ENCODE measurements at places on chromosomes 1 and 21.

GRCh38 chr1:201850053-201850397, 21.1 kb downstream of the IPO9 start:
- H3K4me3 ChIP-seq = no peak overlapping the region
- H3K4me1 ChIP-seq = peaks cover 13% of the 10 kb centered on the region
- no peak for DNase-seq
- H3K36me3 ChIP-seq = peaks cover 70% of the 10 kb centered on the region

DNA sequence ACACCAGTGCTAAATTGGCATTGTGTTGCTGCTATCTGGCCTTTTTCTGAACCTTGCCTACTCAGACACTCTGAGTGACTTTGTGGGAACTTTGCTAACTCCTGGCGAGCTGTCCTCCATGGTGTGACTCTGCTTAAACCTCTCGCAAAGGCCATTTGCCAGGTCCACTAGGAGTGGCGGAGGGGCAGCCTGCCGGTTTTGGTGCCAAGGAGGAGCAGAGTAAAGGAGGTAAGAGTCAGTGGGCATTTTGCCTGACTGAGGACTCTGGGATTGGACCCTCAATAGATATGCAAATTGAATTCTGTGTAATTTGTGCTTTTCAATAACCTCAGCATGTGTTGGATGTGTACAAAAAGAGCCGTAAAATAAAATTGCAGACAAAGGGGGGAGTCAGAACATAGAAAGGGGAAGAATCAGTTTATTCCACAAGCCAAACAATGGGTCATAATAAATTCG, 386.6 kb upstream of the NFIA start:
- DNase-seq = no peak
- no peaks in the 10 kb centered on the region for H3K36me3 ChIP-seq
- no peaks in the 10 kb centered on the region for H3K4me1 ChIP-seq
- H3K4me3 ChIP-seq = no peak overlapping the region
- H3K27me3 ChIP-seq = no peaks in the 10 kb centered on the region

GRCh38 chr1:204398197-204399125, 13.2 kb downstream of the PPP1R15B start:
- H3K27ac ChIP-seq = peak overlapping the region; percentile 48
- peak; percentile 76 for DNase-seq
- peaks cover 69% of the 10 kb centered on the region for H3K36me3 ChIP-seq
- H3K4me1 ChIP-seq = peaks cover 6% of the 10 kb centered on the region
- no peaks in the 10 kb centered on the region for H3K27me3 ChIP-seq

GRCh38 chr1:150559656-150560010, 10.4 kb downstream of the ADAMTSL4 start:
- H3K27me3 ChIP-seq = no peaks in the 10 kb centered on the region
- no peaks in the 10 kb centered on the region for H3K36me3 ChIP-seq
- H3K4me3 ChIP-seq = peak overlapping the region; percentile 50
- peak overlapping the region; percentile 100 for H3K27ac ChIP-seq
- peaks cover 40% of the 10 kb centered on the region for H3K4me1 ChIP-seq
- DNase-seq = no peak

GRCh38 chr1:59057211-59057694, 239.6 kb upstream of the FGGY start:
- H3K4me3 ChIP-seq = no peak overlapping the region
- DNase-seq = peak; percentile 76
- peaks cover 9% of the 10 kb centered on the region for H3K4me1 ChIP-seq

DNA sequence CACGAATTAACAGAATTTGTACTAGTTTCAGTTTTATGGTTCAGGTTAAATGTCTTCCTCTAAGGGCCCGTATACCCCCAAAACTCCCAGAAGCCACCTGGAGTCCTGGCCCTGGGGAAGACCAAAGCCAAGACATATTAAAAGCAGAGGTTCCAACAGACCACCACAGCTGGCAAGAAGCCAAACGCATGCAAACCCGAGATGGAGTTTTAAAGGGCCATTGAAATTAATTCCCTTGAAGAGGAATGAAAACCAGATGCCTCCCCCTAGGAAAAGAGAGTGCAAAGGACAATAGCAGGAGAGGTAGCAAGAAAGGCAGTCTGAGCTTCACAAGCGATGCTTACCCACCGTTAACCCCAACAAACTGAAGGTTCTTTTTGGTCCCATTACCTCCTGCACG, 48.1 kb downstream of the KANK4 start:
- H3K4me1 ChIP-seq = peaks cover 10% of the 10 kb centered on the region
- H3K36me3 ChIP-seq = no peaks in the 10 kb centered on the region
- no peak overlapping the region for H3K4me3 ChIP-seq
- H3K27ac ChIP-seq = no peak overlapping the region
- no peaks in the 10 kb centered on the region for H3K27me3 ChIP-seq
- DNase-seq = no peak

DNA sequence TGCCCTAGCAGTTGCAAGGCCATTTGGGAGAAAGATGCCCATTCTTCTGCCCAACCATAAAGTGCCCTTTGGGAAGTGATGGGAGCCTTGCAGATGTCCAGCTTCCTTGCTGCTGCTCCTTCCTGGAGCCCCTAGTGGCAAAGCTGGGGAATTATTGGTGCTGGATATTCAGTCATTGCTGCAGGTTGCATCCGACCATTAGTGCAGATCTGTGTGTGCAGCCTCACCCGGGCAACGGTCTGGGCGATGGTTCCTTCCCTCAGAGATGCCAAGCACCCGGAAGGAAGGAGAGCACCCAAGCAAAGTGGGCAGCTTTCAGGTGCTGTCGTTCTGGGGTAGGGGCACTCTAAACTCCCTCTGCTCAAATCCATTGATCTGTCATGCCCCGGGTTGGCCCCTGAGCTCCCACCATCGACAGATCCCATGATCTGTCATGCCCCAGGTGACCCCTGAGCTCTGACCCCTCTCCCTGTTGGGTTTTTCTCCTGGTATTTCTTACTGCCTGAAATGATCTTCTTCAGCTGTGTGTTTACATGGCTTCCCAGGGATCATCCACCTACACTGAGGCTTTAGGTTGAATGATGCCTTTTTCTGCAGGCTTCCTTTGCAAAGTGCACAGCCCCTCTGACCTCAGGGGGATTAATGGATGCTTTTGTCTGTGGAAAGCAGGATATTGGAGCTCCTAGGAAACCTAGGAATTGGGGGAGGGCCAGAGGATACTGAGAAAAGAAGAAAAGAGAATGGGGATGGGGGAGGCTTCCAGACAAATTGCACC, 467.5 kb downstream of the PTPRU start:
- no peak for DNase-seq
- no peak overlapping the region for H3K4me3 ChIP-seq
- peaks cover 39% of the 10 kb centered on the region for H3K27me3 ChIP-seq
- H3K4me1 ChIP-seq = peaks cover 7% of the 10 kb centered on the region

DNA sequence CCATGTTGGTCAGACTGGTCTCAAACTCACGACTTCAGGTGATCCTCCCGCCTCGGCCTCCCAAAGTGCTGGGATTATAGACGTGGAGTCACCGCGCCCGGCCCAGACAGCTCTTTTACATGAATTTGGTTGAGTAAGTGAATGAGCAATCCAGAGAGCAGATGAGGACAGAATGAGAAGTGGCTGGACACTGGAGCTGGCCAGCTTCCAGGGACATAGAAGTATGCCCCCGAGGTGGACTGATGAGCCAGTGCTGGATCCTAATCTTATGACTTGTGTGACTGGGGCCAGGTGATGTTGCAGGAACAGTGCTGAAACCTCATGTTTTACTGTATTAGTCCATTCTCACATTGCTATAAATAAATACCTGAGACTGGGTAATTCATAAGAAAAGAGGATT, 35.9 kb upstream of the KANK4 start:
- H3K36me3 ChIP-seq = no peaks in the 10 kb centered on the region
- H3K27me3 ChIP-seq = no peaks in the 10 kb centered on the region
- H3K4me1 ChIP-seq = no peaks in the 10 kb centered on the region
- DNase-seq = no peak

GRCh38 chr1:232378266-232379062, 251.5 kb downstream of the SIPA1L2 start:
- no peak overlapping the region for H3K4me3 ChIP-seq
- no peaks in the 10 kb centered on the region for H3K36me3 ChIP-seq
- no peak for DNase-seq
- no peaks in the 10 kb centered on the region for H3K27me3 ChIP-seq
- H3K27ac ChIP-seq = no peak overlapping the region

GRCh38 chr1:152884966-152885624, 7.0 kb downstream of the SMCP start:
- no peaks in the 10 kb centered on the region for H3K36me3 ChIP-seq
- DNase-seq = no peak
- no peaks in the 10 kb centered on the region for H3K4me1 ChIP-seq
- no peaks in the 10 kb centered on the region for H3K27me3 ChIP-seq
- H3K27ac ChIP-seq = no peak overlapping the region
- no peak overlapping the region for H3K4me3 ChIP-seq

DNA sequence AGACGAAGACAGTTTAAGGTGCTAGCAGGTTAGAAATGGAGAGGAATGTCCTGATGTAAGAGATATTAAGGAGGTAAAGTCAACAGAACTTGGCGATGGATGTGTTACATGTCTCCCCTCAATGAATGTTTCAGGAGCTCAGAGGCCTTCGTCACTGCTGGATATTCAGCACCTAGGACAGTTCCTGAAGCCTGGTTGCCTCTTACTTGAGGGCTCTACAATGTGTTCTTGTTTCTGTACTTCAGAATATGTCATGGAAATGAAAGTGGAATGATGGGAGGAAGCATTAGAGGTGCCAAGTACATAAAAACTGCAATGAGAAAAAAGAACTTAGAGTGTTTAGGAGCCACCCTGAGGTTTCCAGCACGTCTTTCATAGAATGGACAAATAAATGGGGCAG, 17.7 kb downstream of the TNR start:
- H3K4me3 ChIP-seq = no peak overlapping the region
- no peaks in the 10 kb centered on the region for H3K36me3 ChIP-seq
- no peak for DNase-seq
- H3K4me1 ChIP-seq = no peaks in the 10 kb centered on the region
- no peaks in the 10 kb centered on the region for H3K27me3 ChIP-seq

GRCh38 chr1:65508051-65508450, 87.6 kb downstream of the LEPR start:
- no peak overlapping the region for H3K27ac ChIP-seq
- H3K4me3 ChIP-seq = no peak overlapping the region
- DNase-seq = no peak

DNA sequence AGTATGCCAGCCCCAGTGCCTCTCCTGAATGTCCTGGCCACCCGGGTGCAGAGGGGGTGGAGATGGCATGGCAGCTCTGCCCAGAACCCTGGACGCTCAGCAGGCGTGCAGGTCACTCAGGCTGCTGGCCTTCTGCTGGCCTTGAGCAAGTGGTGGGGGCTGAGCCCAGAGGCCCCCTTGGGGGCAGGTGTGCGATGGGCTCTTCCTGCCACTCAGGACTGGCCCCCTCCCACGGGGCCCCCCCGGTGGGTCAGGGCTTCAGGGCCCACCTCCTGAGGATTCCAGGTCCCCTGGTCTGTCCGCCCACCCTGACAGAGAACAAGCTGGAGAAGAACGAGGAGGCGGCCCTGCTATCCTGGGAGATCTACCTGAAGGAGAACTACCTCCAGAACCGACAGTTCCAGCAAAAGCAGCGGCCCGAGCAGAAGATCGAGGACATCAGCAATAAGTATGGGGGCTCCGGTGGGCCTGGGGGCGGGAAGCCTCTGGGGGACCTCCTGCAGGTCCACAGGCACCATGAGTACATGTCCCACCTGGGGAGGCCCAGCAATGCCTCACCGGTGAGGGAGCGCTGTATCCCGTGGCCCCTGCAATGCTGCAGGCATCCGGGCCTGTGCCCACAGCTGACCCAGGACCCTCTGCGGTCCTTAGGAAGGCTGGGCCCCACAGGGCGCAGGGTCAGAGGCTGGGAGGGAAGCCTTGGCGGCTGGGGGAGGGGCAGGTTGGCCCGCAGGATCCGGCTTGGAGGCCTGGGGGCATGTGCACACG, 37.0 kb upstream of the LRRC3 start:
- no peaks in the 10 kb centered on the region for H3K36me3 ChIP-seq
- DNase-seq = peak; percentile 58
- no peaks in the 10 kb centered on the region for H3K4me1 ChIP-seq
- peaks cover 22% of the 10 kb centered on the region for H3K27me3 ChIP-seq
- H3K4me3 ChIP-seq = no peak overlapping the region

All from left lung (tissue), 14 donors.